ENCODE measurements at places on chromosomes 2 and 18.

GRCh38 chr2:169702996-169703395, 8.7 kb downstream of the PHOSPHO2 start:
- DNase-seq: no peak

GRCh38 chr2:209624192-209624938, 147.3 kb upstream of the UNC80 start:
- DNase-seq: no peak

DNA sequence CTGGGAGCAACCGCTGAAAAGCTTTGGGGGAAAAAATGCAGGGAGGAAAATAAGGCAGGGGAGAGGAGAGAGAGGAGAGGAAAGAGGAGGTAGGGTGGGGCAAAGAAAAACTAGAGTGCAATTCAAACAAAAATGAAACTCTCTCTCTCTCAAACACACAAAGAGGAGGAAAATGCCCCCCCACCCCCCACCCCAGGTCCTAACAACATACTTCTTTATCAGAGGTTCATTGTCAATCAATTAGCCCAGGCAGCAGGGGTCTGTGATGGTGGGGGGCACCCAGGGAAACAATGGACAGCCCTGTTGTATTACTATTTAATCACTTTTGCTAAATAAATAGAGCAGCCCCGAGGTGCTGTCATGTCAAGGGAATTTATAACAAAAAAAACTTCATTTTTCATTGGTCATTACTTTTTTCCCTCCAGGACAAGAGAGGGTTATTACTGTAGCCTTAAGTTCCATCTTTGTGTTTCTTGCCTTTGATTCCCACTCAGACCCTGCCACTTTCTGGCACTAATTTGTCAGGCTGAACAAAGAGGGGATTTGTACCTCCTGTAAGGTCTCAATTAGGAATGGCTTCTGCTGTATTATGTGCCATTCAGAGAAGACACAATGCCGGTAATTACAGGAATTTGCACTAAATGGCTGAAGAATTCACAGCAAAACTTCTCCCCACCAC, 55.0 kb downstream of the PLEKHM3 start:
- DNase-seq: no peak

DNA sequence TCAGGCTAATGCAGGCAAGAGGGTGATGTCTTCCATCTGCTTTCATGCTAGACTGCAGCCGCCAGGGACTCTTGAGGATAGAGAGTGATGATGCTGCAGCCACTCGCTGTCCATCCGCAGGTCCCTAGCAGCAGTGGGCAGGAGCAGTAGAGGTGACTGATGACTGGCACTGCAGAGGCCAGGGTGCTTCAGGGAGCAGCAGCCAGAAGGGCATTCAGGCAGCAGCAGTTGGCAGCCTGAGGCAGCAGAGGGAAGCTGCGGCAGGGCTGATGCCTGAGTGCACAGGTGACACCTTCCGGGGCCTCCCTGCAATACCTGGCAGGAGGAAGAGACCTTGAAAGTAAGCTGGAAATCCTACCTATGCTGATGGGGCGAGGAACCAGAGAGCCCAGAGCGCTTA, 214.2 kb downstream of the ICOS start:
- DNase-seq: no peak

DNA sequence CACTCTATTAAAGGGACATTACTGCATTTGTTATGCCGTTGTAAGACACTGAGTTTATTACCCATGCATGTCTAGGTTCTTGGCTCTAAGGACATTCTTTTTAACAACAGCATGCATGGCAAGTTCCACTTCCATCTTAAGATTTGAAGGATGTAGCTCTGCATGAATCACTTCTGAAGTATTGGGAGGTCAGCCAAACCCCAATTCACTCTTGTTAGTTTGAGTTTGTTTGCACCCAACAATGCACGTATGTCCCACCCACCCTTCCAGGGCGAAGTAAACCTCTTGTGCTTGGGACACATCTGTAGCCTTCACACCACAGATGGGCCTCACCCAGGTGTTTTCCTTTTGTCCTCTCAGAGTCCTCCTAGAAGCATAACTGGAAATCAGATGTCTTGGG, 5.6 kb upstream of the LAMA3 start:
- no peak for DNase-seq

Measured in right forelimb (tissue), 1 donor.